Suppressor macrophage treated with lipopolysaccharide for 4 hours (primary cell): ENCODE measurements at places on chromosomes 7 and 10.

GRCh38 chr7:155941688-155942087, 129.4 kb upstream of the SHH start:
- no peak for DNase-seq

DNA sequence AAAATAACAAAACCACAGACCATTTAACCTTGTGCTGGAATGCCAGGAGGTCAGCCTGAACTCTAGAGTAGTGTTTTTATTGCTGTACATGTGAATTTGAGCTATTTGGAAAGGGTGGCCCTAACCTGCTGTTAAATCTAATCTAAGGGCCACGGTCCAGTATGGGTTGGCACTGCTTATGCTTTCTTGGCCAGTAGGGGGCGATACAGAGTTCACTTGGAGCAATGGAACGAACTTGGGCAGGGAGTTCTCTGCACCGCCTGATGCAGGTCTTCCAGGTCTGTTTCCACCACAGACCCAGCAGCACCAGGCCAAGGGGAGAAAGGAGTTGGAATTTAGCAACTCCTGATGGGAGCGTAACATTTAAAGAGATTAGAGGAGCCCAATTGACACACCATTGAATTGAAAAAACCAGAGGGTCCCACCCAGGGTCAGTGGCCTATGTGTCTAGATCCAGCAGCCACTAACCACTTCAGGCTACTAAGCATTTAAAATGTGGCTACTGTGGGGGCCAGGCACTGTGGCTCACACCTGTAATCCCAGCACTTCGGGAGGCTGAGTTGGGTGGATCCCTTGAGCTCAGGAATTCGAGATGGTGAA, 75.7 kb upstream of the EFCAB10 start:
- DNase-seq = peak; percentile 71

GRCh38 chr7:11620406-11621253, 211.4 kb downstream of the THSD7A start:
- no peak for DNase-seq

GRCh38 chr7:98229991-98230745, 18.9 kb downstream of the BHLHA15 start:
- no peak for DNase-seq

- no peak for DNase-seq
Measured at GRCh38 chr10:95606922-95607321, 45.8 kb upstream of the SORBS1 start.

DNA sequence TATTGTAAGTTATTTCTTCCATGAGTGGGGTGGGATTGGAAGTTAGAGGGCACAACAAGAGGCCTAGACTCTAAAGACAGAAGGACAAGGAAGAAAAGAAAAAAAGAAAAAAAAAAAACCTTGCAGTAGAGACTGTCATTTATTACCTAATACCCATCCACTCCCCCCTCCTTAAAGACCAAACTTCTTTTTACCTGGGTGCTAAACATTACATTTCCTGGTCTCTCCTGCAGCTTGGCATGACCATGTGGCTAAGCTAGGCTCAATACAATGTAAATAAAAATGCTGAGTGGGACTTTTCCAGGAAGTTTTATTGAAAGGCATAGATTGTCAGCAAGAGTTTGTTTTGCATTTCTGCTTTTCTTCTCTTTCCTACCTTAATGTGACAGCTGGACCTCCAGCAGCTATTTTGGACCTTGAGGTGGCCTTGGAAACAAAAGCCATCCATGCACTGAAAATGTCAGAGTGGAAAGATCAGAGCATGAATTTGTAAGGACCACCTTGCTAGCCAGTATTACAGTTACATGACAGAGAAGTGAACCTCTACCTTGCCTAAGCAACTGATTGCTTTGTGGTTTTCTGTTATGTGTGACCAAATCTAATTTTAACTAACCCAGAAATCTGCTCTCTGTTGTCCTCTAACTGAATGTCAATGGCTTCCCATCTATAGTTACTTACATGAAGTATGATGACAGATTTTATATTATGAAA, 81.3 kb upstream of the SFMBT2 start:
- DNase-seq = no peak

GRCh38 chr10:93255546-93255945, 181.9 kb downstream of the CYP26A1 start:
- peak; percentile 6 for DNase-seq

- no peak for DNase-seq
Measured at GRCh38 chr7:71695186-71695585, 563.2 kb downstream of the GALNT17 start.

GRCh38 chr10:58275908-58276307, 6.9 kb downstream of the CISD1 start:
- no peak for DNase-seq

- no peak for DNase-seq
Measured at GRCh38 chr10:93398528-93398927, 83.6 kb downstream of the MYOF start.

DNA sequence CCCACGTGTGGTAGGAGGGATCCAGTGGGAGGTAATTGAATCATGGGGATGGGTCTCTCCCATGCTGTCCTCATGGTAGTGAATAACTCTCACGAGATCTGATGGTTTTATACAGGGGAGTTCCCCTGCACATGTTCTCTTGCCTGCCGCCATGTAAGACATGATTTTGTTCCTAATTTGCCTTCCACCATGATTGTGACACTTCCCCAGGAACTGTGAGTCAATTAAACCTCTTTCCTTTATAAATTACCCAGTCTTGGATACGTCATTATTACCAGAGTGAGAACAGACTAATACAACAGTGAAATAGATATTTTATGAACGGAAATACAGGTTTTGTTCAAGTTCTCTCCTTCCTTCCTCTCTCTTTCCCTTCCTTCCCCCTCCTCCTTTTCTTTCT, 15.8 kb downstream of the CALD1 start:
- no peak for DNase-seq

DNA sequence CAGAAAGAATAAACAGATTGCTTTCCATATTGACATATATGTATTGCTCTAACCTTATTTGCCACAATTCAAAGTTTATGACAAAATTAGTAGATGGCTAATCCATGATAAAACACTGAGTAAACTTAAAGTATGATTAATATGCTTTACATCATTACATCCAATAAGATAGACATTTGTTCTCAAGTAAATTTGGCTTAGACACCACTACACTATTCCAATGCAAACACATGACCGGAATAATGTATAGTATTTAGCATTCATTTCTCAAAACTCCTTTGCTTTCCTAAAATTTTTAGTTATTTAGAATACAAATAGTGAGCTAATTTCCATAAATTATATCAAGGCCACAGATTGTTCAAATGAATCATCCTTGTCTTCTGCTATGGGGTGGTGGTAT, 20.2 kb downstream of the SEM1 start:
- no peak for DNase-seq

GRCh38 chr7:76423666-76424412, 911 bp upstream of the ZP3 start:
- DNase-seq = no peak

GRCh38 chr7:27435461-27435860, 192.9 kb downstream of the EVX1 start:
- DNase-seq = no peak

GRCh38 chr7:157710396-157710795, 373.6 kb downstream of the DNAJB6 start:
- DNase-seq = no peak

- DNase-seq = no peak
Measured at GRCh38 chr10:25304606-25305005, 129.8 kb downstream of the GPR158 start.

DNA sequence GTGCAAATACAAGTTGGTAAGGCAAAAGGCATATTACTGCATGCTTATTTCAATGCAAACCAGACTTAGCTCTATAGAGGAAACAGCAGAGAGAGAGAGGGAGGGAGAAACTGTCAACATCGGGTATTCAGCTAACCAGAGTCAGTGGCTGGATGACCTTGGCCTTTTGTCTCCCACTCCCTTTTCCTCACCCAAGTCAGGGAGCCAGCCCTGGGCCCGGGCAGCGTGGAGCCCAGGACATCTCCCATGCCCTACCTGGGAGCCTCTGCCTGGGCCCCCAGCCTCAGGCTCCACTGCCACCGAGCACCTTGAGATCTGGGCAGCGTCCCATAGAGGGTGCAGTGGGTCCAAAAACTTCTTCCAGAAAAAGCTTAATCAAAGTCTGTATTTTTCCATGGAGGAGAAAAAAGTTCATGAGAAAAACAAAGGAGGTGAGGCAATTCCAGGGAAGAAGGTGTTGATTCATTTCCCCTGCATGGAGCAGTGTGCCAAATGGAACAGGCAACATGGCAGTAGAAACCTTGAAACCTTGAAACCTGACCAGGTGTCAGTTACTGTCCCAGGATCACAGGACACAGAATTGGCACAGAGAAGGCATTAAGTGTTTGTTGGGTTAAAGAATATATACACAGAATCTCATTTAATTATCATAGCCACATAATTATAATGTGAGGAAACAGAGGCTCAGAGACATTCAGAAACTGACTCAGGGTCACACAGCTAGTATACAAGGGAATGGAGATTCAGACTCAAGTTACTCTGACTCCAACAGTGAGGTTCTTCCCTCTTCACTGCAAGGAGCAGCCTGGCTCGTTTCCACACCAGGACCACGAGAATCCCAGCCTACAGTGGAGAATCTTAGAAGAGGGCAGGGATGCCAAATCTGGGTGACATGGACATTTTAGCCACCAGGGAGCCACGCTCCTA, 5.8 kb upstream of the NCOA4 start:
- no peak for DNase-seq

GRCh38 chr10:89744026-89744425, 42.6 kb downstream of the KIF20B start:
- no peak for DNase-seq

GRCh38 chr7:18053941-18054340, 26.3 kb upstream of the PRPS1L1 start:
- no peak for DNase-seq

GRCh38 chr10:52261362-52261761, 52.7 kb upstream of the DKK1 start:
- DNase-seq = peak; percentile 3

DNA sequence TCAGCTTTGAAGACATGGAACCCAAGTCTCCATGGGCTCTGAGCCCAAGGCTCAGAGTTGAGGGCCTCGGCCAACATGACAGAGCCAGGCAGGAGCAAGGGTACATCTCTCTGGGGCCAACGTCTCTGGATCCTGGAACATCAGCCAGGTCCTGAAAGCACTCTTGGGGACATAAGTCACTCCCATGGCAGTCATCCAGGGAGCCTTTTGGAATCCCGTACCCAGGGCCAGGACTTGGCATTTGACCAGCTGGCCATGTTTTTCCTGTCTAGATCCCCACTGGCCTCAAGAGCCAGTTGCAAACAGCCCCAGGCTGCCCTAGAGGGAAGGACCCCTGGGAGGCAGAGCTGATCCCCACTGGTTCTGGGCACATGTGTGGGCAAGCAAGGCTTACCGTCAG, 4.3 kb upstream of the CXCL12 start:
- DNase-seq = no peak

DNA sequence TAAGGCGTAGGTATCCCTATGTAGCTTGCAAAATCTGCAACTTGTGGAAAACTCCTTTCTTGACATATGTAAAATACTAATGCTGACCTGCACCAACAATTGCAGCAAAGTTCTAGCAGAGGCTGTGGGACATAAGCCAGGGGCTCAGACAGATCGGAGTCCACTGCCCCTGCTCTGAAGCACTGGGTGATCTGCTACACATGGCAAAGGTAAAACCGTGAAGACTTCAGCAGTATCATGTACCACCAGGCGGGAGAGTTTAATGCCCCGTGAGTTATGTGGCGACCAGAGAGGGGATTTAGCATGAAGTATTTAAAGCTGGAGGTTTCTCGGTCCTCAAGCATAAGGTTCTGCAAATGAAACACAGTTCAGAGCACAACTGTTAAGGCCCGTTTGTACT, 76.4 kb downstream of the ABCC2 start:
- no peak for DNase-seq

- peak; percentile 82 for DNase-seq
Measured at GRCh38 chr7:73850781-73851207, 8.5 kb upstream of the METTL27 start.

GRCh38 chr7:130945411-130945811, 211.4 kb upstream of the KLF14 start:
- DNase-seq = no peak

DNA sequence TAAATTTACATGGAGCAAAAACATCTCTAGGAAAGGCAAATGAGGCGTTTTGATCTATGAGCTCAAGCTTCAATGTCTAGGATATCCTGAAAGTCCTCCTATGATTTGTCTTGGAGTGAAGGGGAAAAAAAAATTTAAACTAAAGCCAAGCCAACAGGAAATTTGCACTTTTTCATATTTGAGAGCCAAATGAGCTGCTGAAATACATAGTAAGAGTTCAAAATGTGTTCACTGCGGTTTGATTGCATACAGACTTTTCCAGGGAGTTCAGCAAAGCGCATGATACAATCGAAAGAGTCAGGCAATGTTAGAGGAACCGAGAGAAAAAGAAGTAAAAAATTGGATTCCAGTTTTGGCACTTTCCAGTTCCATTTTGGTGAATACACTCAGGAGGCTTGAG, 633.4 kb upstream of the MGMT start:
- no peak for DNase-seq

DNA sequence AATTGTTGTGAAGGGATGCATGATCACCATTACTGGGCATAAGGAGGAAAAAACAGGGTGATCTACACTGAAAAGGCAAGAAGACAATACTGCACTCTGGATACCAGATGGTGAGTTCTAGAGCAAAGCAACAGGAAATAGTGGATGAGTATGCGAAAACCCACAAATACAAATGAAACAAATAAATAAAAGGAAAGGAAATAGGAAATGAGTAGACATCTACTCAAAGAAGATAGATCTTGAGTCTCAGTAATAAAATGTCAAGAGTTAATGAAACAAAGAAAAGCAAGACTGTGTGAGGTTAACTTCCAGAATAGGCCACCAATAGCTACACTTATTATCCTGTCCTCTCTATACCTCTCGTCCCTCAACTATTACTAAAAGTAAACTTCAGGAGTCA, 11.7 kb downstream of the ORC5 start:
- DNase-seq = no peak

GRCh38 chr10:4081685-4082111, 296.7 kb upstream of the KLF6 start:
- no peak for DNase-seq

DNA sequence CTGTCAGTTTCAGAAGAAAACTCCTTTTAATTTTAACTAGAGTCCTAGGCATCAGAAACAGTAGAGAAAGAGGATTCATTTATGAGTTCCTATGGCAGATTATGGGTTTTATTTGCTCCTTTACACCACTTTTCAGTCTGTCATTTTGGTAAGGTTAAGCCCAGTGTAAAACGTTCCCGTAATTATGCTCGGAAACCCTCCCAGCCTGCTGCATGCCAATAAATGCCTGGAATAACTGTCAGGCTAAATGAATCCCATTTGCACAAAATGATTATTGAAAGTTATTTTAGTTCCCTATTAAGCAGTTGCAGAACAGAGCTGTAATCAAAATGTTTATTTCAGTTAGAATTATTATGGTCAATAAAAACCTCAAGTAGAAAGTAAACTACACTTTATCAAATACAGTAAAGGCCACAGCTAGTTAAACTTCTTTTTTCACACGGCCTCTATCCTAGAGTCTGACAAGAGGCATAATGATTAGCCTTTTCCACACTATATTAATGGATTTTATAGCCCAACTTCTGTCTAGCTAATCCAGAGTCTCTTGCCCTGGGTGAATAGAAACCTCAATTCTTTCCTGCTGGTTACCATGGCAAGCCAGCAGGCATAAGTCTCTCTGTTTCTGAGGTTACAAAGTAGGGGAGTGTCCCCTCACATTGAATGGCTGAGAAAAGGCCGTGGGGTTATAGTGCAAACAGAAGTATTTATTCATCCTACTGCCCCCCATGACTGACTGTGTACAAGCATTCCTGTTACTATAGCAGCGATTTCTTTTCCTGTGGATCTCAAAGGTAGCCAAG, 80.8 kb upstream of the NPVF start:
- no peak for DNase-seq

GRCh38 chr10:33353334-33353733, 18.9 kb upstream of the NRP1 start:
- DNase-seq = no peak

- no peak for DNase-seq
Measured at GRCh38 chr10:11425296-11425610, 186.2 kb downstream of the USP6NL start.
